ENCODE measurements at places on chromosomes 16 and 17.

- DNase-seq: no peak
Measured at GRCh38 chr17:29905879-29906167, 24.2 kb downstream of the SSH2 start.

DNA sequence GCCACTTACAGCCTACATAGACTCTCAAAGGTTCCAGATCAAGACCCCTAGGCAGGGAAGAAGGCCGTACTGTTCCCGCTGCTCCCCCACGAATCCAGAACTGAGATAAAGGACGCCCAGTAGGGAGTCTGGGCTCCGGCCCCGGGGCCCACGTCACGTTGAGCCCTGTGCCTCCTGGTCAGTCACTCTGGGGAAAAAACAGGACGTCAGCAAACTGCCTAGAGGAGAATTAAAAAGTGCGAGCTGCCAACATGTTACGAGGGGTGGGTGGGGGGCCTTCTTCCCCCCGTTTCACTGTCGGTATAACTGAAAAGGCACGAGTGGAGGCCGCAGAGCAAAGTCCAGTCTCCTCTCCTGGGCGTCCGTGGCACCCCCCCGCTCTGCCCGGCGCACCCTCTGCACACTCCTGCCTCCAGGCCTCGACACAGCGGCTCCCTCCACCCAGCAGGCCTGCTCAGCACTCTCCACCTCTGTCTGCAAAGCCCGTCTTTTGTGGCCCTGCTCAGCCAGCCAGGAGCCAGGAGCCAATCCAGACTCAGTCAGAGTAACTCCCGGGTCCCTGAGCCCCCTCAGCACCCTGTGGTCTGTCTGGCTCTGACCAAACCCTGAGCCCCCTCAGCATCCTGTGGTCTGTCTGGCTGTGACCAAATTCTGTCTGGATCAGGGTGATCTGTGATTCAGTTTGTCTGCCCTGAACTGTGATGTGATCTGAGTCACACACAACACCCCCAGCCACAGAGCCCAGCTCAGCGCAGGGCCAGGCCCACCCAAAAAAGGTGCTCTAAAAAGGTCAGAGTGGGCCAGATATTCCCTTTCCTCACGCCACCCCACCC is 6.2 kb downstream of the ITGAE start:
- no peak for DNase-seq

DNA sequence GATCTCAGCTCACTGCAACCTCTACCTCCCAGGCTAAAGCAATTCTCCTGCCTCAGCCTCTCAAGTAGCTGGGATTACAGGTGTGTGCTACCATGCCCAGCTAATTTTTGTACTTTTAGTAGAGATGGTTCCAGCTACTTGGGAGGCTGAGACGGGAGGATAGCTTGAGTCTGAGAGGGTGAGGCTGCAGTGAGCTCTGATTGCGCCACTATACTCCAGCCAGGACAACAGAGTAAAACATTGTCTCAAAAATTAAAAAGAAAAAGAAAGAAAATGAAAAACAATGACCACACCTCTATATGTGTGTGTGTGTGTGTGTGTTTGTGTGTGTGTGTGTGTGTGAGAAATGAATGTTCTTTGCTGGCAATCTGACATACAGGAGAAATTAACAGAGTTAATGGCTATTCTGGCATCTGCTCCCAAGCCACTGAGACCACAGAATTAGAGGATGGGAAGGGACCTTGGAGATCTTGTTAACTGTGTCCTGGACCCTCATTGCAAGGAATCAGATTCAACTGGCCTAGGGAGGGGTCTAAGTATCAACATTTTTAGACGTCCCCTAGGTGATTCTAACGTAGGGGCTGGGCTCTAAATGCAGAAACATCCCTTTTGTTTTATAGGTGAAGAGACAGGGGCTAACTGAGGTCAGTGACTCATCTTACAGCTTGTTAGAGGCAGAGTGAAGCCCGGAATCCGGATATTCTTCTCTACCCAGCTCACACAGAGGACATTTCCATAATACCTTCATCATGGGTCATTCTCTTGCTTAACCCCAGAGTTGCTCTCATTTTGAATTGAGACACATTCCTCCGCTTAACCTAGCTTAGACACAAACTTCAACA is 16.4 kb upstream of the MARCHF10 start:
- DNase-seq: no peak

GRCh38 chr17:78766225-78766624 is 15.8 kb downstream of the CYTH1 start:
- no peak for DNase-seq

DNA sequence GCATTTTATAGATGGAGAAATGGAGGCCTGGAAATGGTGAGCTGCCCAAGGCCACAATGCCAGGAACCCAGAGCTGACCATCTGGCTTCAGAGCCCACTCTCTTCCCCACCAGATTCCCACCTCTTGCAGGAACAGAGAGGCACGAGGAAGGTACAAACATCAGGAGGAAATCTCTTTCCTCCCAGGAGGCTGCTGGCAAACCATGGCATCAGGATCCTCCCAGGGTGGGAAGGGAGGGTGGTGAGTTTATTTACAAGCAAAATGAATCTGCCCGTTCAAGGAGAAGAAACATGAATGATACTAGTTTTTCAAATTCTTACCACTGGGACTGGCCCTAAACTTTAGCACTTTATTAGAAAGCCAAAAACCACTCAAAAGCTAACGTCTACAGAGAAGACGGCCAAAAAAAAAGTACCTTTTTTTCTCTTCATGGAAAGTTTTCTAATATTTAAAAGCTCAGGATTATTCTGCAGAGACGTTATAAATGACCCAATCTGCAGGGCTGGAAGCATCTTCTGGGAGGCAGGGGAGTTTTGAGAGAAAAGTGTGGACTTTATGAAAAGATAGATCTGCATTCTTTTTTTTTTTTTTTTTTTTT is 79.1 kb downstream of the NXN start:
- DNase-seq: no peak

GRCh38 chr17:18981335-18981641 is 23.3 kb downstream of the FAM83G start:
- DNase-seq: no peak

DNA sequence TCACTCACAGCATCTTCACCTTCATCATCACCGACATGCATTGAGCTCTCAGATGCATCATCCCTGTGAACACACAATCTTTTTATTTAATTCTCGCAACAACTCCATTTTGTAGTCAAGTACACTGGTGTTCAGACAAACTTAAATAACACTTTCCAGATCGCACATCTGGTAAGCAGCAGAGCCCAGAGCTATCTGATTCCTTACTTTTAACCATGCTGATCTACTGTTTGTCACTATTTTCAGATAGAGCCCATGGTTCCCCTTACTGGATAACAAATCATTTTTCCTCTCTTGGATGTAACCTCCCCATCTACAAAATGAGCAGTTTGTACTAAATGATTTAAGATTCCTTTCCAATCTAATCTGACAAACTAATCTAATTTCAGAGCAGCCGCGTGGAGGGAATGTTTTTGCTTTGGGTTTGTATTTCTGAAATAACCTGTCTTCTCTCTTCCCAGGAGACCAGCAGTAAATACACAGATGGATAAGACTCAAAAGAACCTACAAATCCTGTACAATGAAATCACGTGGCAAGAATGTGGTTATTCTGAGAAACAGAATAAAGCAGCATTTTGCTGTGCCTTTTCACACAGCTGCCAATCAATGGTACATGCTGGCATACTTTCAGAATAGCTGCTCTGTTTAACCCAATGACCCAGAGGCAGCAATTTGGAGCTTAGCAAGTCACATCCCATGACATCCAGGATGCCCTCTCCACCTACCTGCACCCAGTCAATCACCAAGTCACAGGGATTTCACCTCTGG is 72.9 kb upstream of the CCL2 start:
- no peak for DNase-seq

DNA sequence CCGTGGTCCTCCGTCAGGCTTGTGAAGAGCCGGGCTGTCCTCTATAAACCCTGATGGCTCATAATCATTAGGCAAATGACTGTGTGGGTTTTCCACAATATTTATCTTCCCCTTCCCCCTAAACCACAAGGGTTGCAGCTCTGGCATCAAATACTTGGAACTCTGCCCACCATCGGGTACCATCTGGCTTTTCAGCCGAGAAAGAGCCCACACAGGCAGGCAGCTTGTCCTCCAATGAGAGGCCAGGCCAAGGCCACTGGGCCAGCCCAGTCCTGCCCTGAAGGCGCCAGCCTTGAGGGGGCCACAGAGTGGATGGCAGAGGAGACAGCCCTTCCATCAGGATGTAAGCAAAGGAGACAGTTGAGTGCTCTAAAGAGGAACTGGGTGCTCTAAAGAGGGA is 31.8 kb upstream of the NAT9 start:
- DNase-seq: no peak

DNA sequence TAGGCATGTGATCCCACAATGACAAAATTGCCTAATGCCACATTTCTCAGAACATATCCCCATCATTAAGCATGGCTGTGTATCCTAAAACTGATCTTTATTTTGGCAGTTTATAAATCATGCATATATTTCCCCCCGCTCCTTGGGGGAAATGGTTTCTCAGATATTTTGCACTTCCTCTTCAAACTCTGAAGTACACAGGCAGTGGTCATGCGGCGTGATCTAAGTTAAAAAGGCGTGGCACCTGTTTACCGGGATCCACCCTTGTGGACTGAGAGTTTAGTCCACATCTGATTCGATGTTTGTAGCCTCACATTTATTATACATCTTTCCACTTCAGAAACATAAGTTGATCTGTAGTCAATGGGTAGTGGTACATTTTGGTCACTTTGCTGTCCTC is 51.4 kb downstream of the USP10 start:
- no peak for DNase-seq

DNA sequence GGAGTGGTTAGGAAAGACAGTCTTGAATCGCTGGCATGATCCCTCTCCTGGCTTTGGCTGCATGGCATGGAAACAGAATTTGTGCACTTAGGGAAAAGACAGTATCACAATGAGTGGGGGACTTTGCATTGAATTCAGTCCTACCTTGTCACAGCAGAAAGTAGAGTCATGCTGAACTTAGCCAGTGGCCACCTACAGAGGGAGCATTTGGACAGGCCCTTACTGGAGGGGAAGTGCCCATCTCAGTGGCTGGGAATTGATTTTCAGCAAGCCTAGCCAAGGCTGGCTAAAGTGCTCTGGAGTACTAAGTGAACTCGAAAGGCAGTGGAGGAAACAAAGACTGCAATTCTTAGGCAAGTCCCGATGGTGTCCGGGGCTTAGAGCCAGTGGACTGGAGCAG is 364.3 kb upstream of the TOM1L1 start:
- DNase-seq: no peak

DNA sequence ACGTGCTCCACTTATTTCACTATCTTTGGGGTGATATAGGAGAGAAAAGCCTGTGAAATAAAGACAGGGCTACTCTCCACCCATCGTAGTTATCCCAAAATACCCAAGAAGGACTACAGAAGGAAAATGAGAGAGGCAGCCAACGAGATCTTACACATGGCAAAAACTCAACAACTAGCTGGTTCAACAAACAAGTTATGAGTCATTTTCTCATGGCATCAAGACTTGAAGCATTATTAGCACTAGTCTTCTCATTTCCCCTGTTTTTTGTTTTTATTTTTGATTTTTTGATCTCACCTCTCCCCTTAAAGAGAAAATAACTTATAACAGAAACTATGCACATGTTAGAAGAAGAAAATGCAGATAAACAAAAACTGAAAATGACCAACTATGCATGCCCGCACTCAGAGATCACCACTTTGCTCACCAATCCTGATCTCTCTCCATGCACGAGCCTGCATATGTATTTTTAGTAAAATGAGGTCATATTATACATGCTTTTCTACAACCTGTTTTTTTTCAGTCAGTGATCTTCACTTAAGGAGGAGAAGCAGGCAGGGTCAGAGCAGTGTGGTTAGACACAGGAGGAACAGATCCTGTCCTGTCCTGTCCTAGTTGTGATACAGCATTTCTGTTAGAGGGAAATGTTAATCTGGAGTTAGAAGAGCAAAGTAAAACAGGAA is 22.8 kb downstream of the FAM117A start:
- no peak for DNase-seq
